ENCODE measurements at places on chromosomes 5 and 9.

- no peak for DNase-seq
Measured at GRCh38 chr5:10635257-10635866, 71.5 kb downstream of the ANKRD33B start.

DNA sequence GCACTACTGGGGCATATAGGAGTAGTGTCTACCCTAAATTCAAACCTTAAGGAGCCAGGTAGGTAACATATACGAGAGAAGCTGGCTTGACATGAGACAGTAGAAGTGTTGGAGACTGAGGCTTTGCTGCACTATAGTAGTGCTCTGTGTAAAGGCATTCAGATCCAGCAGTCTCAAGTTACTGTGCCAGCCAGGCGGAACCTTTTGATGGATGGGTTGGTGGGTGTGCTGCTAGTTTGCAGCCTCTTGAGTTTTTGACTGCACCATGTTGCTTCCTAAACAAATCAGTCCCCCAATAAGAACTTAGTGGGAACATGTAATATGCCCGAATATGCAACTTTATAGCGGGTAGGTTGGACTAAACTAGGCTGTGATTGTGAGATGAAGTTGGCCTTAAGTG is 1.5 kb downstream of the CLTA start:
- no peak for DNase-seq

- DNase-seq: no peak
Measured at GRCh38 chr9:79673614-79674013, 101.8 kb downstream of the TLE4 start.

GRCh38 chr5:14745753-14746152 is 81.2 kb downstream of the OTULIN start:
- DNase-seq: no peak

- DNase-seq: no peak
Measured at GRCh38 chr9:92726348-92726747, 38.3 kb downstream of the BICD2 start.

- no peak for DNase-seq
Measured at GRCh38 chr9:113623851-113624485, 160.4 kb downstream of the RGS3 start.

- no peak for DNase-seq
Measured at GRCh38 chr5:163561339-163561738, 55.9 kb downstream of the MAT2B start.

- DNase-seq: no peak
Measured at GRCh38 chr5:15483351-15484097, 16.5 kb upstream of the FBXL7 start.

DNA sequence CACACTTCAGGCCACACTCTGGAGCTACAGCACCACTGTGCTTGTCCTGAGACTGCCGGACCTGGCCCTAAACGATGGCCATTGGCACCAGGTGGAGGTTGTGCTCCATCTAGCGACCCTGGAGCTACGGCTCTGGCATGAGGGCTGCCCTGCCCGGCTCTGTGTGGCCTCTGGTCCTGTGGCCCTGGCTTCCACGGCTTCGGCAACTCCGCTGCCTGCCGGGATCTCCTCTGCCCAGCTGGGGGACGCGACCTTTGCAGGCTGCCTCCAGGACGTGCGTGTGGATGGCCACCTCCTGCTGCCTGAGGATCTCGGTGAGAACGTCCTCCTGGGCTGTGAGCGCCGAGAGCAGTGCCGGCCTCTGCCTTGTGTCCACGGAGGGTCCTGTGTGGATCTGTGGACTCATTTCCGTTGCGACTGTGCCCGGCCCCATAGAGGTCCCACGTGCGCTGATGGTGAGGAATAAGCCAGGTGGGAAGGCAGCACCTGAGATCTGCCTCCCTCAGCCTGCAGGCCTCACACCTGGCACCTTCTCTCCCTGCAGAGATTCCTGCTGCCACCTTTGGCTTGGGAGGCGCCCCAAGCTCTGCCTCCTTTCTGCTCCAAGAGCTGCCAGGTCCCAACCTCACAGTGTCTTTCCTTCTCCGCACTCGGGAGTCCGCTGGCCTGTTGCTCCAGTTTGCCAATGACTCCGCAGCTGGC is 14.7 kb downstream of the CRB2 start:
- DNase-seq: no peak

- no peak for DNase-seq
Measured at GRCh38 chr5:96896806-96897205, 20.5 kb downstream of the ERAP2 start.

DNA sequence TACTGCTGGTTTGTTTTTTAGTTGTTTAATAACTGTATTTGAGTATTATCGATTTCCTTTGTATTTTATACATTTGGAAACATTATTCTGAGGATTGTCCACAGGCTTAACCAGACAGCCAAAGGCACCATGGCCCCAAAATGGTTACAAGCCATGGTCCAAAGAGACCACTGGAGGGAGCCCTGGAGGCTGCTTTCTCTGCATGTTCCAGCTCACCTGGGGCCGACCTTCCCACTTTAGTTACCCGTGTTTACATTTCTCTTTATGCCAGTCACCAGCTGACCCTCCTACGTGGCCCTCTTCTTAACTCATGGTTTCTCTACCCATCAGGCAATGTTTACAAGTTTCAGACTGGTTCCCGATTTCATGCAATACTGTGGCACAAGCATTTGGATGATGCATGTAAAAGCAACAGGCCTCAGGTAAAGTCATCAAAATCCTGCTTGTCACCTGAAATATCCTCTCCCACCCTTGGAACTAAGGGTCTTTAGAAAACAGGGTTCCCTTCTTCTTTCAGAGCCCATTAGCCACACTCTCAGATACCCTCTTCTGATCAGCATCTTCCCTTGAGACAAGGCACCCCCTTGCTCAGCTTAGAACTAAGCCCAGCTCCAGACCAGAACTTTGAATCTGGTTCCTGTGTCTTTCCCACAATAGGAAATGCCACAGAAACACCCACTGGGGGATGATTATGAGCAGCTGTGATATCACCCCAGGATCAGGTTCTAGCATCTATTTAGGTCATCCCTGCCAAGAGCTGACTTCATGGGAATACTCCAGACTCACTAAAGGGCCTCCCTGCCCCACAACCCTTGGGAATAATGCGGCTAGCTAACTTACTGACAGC is 49.9 kb upstream of the GARNL3 start:
- DNase-seq: no peak

GRCh38 chr5:42840269-42840668 is 28.6 kb upstream of the SELENOP start:
- DNase-seq: no peak

DNA sequence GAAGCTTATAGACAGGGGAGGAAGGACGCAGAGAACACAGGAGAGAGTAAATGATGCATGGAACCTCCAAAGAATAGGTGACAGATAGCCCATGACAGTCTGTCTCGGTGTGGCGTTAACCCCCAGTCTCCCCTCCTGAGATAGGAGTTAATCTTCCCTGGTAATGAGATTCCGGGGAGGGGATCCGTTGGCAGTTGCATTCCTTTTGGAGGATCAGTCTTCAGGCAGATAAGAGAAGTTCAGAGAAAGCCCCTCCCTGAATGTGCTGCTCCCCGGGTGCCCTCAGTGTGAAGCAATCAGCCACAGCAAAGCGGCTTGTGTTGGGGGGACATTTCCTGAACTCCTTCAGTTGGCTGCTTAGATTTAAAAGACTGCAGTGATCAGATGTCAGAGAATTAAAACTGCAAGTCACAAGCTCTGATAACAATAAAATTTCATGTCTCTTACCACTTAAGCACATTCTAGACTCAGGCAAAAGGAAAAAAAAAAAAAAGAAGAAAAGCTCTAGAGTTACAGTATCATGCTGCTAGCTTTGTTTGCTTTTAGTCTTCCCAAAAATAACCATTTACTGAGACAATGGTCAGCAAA is 121.1 kb downstream of the EGFLAM start:
- no peak for DNase-seq

DNA sequence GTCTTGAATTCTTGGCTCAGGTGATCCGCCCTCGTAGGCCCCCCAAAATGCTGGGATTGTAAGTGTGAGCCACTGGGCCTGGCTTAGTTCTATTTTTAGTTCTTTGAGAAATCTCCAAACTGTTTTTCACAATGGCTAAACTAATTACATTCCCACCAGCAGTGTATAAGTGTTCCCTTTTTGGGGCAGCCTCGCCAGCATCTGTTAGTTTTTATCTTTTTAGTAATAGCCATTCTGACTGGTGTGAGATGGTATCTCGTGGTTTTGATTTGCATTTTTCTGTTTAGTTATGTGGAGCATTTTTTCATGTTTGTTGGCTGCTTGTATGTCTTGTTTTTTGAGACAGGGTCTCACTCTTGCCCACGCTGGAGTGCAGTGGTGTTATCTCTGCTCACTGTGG is 28.2 kb downstream of the CNOT6 start:
- DNase-seq: no peak

- peak; percentile 45 for DNase-seq
Measured at GRCh38 chr5:153352685-153353219, 137.7 kb upstream of the GRIA1 start.

- DNase-seq: no peak
Measured at GRCh38 chr5:19739671-19740070, 248.3 kb downstream of the CDH18 start.

DNA sequence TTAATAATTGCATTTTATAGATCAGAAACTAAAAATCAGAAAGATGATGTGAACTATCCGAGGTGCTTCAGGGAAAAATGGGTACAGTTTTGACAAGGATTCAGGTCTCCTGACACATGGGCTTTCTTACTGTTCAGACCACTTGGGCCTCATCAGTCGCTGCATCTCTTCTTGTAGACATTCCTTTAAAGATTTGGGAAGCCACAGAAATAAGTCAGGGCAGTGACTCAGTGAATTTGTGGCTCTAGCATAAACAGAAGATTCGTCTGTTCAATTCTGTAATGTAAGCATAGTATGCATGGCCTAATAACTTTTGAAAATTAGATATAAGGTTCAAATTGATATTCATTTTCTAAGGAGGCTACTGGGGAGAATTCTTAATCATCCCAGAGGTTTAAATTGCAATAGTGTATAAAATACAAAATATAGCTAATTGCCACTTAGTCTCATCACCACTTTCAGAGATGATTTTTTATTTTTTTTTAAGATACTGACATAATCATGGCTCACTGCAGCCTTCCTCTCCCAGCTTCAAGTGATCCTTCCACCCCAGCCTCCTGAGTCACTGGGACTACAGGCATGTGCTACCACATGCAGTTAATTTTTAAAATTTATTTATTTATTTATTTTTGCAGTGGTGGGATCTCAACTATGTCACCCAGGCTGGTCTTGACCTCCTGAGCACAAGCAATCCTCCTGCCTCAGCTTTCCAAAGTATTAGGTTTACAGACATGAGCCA is 48.9 kb downstream of the RASEF start:
- no peak for DNase-seq

- DNase-seq: no peak
Measured at GRCh38 chr5:155540000-155540595, 526.5 kb downstream of the KIF4B start.

DNA sequence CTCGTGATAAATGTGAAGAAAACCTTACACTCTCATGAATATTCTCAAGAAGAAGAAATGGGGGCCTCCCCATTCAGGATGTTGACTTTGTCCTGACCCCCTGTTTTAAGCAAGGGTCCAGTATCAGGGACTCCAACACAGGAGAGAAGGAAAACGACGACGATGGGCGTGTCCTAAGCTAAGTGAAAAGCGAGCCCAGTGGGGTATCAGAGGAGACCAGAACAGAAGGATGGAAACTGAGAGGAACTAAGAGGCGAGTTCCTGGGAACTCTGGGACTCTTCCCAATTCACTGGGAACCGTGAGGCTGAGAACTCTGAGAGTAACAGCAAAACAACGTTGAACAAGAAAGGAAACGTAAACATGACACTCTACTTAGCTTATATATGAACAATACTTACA is 14.6 kb downstream of the RETREG1 start:
- no peak for DNase-seq

DNA sequence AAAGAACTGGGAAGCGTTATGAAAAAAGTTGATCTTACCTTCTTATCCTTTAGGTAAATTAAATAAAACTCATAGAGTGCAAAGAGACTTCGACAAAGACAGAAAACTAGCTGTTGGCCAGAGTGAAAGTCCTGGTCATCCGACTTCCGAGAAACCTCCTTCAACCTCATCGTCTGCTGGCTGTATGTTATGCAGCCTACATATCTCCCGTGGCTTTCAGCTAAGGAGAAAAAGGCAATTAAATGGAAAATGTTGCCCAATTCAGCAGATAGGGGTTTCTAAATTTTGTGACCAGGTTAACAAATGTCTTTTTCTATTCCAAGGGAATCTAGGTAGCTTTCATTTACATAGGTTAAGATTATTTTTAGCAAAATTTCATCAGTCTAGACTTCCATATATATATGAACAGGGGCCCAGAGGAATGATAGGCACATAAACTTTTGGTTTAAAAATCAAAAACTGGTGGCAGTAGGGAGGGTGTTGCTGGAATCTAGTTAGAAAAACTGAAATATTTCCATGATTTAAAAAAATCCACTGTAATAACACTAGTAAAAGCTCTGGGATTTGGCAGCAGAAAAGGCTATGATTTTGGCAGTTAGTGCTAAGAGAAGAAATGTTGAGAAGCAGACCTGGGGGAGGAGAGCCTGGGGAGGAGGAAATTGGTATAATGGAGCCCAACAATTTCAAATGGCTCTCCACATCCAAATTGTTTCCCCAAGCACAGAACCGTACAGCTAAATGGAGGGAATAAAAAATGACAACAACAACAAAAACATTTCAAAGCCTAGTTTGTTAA is 32.1 kb downstream of the RAI14 start:
- no peak for DNase-seq

DNA sequence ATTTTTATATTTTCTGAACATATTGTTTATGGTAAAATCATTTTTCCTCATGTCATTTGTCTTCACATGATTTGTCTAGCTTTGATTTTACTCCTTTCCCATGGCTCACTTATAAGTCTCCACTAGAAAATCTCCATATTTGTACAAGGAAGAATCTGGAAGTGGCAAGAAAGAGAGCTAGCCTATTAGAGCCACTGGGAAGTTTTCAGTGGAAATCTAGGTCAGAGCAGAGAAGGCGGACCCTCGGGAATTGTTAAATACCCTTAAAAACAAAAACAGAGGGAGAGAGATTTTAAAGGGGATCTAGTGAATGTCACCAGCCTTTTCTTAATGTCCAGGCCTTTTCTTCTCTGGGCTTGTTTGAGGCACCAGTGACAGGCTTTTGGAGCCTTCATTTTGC is 56.6 kb downstream of the GRAMD2B start:
- no peak for DNase-seq

- DNase-seq: no peak
Measured at GRCh38 chr9:14866200-14866749, 44.0 kb downstream of the FREM1 start.

GRCh38 chr5:76690037-76690679 is 25.8 kb upstream of the F2R start:
- DNase-seq: no peak

DNA sequence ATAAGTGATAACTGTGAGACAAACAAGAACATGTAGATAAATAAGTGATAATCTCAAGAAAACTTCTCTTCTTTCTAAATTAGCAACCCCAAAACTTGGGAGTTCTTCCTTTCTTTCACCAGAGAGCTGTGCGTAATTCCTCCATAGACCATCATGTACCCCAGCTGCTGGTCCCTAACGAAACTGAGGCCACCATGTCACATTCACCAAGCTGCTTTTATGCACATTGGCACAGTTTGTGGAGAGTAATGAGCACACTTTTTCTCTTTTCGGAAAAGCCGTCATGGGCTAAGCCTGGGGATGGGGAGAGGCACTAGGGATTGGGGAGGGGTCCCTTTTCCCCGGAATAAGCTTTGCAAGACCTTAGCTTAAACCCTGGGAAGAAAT is 561.4 kb downstream of the BNC2 start:
- no peak for DNase-seq
